ENCODE measurements at places on chromosomes 2 and 18.

GRCh38 chr2:224957540-224958461 lies 84.5 kb downstream of the DOCK10 start:
- DNase-seq, result no peak

- DNase-seq, result no peak
These were observed 177.1 kb downstream of the EIPR1 start for GRCh38 chr2:3200420-3200939.

DNA sequence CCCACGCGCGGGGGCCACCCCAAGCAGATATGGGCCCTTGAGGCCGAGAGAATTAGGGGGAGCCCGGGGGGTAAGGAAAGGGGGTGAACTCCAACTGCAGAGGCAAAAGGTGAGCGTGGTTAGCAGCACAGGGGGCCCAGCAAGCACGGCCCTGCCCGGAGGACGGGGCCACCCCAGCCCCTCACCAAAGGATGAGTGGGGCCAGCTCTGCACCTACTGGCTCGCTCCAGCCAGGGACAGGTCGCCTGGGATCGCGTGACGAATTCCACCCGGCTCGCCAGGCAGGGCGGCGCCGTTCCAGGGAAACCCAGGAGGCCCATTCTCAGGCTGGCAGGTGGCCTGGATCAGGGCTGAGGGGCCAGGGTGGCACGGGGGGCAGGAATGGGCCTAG lies 38.6 kb downstream of the BIN1 start:
- DNase-seq, result no peak

DNA sequence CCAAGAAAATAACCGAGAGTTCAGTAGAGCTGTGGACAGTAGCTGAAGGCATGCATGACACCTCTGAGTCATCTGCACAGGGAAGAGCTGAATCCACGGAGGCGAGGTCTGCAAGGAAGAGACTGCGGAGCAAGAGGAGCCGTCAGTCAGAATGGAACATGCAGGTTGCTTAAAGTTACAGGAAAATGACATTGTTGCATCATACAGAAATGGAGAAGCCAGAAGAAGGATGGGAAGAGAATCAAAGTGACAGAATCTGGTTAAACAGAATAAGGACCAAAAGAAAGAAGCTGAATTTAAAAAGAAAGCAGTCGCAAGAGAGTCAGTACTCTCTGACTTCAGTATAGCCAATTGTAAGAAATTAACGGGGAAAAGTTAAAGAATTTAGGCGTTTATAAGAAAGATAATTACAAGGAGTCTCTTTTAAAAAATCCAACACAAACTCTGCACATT lies 533.8 kb downstream of the ADCYAP1 start:
- DNase-seq, result no peak

DNA sequence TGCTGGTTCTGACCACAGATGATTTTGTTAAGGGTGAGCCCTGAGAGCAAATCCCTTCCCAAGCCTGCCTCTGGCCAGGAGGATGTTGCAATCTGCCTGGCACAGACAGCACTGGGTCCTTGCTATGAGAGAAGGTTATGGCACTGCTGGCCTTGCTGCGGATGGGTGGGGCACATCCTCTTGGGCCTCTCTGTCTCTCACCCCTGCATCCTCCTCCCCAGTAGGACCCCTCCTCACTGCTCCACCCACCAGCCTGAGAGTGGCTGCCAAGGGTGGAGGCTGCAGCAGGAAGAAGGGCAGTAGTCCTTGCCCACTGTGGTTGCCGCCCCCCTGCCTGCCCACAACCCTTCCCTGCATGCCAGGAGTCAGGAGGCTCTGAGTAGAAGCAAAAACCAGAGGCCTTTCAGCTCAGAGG lies 180.9 kb downstream of the ZBTB7C start:
- no peak for DNase-seq

DNA sequence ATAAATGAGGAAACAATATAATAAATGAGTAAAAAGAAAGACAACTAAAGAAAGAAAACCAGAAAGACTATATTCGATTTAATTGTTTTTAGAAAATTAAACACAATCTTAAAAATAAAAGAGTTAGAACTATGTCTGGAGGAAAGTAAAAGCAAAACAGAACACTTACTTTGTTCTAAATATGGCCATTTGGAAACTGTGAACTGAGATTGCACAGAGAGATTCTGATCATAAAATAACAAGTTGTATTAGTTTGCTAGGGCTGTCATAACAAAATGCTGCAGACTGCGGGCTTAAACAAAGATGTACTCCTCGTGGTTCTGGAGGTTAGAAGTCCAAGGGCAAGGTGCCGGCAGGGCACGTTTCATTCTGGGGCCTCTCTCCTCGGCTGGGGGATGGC lies 128.1 kb upstream of the AQP4 start:
- DNase-seq, result no peak

- DNase-seq, result no peak
These were observed 20.2 kb downstream of the ZCCHC2 start for GRCh38 chr18:62543021-62543420.

DNA sequence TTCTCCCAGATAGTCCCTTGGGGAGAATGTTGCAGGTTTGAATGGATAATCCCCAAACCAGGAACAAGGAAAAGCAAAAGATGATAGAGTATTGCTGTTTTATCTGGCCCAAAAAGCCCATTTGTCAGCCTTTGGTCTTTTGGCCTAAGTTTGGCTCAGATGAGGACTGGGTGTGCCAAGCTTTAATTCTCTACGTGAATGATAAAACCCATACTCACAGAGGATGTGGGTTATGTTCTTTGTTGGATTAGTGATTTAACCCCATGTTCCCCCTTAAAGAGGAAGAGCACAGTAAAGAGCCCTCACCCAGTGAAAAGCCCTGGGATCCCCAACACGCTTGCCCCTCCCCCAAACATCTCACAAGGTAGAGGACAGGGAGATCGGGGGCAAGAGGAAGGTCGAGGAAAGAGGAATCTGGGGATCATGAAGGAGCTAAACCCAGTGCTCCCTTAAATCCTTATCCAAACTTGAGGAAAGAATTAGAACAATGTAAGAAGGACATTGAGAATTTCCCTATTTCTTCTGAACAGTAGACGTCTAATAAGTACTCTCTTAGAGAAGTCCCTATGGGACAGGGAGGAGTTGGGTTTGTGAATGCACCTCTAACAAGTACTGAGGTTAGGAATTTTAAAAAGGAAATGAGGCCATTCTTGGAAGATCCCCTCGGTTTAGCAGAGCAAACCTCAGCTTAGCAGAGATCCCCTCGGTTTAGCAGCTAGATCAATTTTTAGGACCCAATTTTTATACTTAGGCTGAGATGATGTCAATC lies 105.0 kb downstream of the HIBCH start:
- no peak for DNase-seq

- DNase-seq, result no peak
These were observed 53.3 kb downstream of the TWSG1 start for GRCh38 chr18:9387891-9388290.

DNA sequence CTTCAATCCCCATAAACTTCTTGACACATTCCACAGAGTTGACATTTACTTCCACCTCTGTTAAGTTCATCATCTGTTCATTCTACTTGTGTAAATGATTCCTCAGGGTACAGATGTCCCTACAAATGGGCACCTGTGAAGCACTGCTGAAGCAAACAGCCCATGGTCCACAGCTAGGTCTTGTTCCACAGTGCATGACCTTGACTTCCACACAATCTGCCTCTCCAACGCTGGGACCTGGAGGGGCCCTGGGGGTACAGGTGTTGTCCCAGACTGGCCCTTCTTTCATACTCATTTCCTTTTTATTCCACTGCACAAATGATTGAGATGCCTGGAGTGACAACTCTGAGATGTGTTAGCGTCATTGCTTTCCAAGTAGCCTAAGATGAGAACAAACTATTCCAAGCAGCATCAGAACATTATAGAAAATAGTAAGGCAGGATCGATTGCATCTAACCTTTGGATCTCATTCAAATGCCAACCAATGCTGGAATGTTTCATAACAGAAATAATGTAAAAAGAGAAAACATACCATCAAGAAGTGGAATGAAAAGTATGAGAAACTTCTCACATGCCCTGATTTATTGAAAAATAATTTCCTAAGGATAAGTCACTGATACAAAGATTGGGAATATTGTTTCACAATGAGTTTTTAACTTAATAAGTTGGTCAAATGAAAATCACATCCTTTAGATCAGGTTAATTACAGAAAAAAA lies 31.2 kb downstream of the PIEZO2 start:
- no peak for DNase-seq

DNA sequence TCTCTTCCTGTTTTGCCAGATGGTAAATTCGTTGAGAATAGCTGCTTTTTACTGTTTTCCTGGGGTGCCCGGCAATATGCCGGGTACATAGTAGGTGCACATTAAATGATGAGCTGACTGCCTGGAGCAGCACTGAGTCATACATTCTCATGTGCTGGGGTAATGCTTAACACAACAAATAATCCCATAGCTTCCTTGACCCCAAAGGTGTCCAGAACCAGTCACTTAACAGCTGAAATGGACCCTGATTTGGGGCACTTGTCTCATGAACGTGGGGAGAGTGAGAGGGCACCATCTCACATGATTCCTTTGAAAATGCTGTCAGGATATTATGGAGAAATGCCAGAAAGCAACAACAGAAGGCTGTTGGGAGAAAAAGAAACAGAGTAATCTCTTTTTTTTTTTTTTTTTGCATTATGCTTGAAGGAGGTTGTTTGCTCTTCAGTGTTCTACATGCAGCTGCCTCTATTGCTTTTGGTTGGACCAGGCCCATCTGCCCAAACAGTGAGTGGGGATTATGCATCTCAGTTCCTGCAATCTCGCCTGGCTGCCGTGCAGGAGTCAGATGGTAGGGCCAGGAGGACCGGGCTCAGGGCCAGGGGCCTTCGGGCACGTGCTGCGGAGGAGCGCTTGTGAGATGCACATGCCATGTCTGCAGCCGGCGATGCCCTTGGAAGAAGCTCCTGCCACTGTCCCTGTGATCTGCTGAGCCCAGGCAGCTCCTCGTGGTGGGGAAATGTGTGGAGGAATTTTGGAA lies 162.1 kb downstream of the SH3RF3 start:
- no peak for DNase-seq

DNA sequence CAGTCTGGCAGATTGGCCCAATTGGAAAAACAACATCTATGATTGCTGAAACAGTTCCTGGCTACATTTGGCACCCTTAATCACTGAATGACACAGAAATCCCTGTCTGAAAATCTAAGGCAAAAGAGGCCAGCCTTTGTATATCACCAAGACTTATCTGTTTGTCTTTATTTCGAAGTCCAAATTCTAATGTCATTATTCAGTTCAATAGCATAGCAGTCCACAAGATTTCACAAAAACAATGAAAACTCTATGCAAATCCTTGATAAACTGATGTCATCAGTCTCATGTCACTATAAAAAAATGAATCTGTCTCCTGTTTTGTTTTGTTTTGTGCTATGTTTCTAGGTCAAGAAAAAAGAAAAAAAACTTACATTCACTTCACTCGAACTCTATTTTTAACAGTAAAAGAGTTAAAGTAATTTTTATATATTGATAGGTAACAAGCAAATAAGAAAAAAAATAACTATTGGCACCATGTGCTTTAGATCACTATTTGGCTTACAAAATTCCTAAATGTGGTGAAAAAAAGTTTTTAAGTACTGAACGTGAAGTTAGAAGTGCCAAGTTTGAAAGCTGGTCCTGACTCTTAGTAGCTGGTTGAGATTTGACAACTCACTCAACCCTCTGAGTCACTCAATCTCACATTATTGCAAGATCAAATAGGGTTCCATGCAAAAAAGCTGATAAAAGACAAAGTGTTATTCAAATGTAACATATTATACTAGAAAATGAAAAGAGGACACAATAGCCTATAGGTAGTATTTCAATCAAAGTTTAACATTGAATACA lies 359.3 kb downstream of the IRS1 start:
- DNase-seq, result no peak

GRCh38 chr2:223357076-223357475 lies 245.1 kb downstream of the SCG2 start:
- no peak for DNase-seq

DNA sequence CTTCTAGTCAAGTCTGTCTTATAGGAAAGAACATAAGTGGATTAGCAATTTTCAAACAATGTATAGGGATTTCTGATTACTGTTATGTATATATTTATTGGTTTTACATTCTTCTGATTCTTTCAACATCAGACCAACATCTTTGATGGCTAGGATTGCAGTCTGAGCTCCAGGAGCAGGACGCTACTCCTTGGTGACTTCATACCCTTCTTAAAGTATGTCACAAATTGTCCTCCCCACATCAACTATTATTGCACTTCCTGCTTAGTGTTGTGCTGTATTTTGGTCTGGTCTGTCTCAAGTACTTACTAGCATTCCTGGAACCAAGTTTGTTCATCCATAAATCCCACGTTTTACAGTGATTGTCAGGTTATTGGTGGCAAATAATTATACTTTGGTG lies 49.0 kb downstream of the MAP2 start:
- no peak for DNase-seq

DNA sequence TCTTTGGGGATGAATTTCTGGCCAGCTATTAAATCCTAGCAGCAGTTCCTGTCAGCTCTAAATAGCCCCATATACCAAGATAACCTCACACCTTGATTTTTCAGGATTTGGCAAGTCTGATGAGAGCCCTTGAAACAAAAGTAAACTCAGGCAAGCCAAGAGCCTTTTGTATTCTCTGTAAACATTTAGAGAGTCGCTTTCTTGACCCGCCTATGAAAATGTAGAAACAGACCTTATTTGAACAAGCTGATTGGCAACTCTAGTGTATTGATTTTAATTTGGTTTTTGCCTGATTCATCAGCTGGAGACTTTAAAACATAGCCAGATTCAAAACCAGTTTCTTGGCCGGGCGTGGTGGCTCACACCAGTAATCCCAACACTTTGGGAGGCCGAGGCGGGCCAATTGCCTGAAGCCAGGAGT lies 43.4 kb downstream of the CABLES1 start:
- no peak for DNase-seq

GRCh38 chr2:112050316-112050715 lies 4.8 kb upstream of the TMEM87B start:
- no peak for DNase-seq

DNA sequence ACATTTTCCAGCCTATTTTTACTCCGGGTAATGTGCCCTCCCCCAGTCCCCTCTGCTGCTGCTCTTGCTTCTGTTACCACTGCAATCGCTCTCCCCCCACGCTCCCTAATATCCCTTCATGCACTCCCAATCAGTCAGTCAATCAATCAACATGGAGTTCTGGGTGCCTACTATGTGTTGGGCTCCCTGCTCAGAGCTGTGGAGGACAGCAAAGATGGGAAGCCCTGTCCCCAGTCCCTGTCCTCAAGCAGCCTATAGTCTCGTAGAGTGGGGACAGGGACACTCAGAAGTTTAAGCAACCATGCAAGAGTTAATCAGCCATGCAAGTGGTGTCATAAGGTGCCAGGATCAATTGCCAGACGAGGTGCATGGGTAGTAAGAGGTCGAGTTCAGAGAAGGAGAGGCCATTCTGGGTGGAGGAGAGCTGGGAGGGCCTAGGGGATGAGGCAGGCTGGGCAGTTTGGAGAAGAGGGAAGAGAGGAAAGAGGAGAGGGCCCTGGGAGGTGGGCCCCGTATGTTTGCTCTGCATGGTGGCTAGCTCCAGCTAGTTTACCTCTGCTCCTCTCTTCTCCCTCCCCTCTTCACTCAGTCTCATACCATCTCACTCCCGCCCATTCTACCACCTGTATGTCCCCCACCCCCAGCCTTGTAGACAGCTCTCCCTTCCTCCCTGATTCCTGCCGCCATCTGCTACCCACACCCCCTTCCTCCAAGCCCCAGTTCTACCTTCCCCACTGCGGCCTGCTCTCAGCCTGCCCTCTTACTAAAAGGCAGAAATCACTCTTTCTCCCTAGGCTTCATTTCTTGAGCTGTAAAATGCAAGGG lies 3.9 kb downstream of the ASIC4 start:
- DNase-seq, result no peak

- DNase-seq, result no peak
These were observed 7.8 kb downstream of the AGBL5 start for GRCh38 chr2:27059141-27059820.
